NCI-H1092 treated with DMSO at 0.1 percent for 48 hours (cell line): ENCODE measurements at places on chromosomes 12 and 14.

DNA sequence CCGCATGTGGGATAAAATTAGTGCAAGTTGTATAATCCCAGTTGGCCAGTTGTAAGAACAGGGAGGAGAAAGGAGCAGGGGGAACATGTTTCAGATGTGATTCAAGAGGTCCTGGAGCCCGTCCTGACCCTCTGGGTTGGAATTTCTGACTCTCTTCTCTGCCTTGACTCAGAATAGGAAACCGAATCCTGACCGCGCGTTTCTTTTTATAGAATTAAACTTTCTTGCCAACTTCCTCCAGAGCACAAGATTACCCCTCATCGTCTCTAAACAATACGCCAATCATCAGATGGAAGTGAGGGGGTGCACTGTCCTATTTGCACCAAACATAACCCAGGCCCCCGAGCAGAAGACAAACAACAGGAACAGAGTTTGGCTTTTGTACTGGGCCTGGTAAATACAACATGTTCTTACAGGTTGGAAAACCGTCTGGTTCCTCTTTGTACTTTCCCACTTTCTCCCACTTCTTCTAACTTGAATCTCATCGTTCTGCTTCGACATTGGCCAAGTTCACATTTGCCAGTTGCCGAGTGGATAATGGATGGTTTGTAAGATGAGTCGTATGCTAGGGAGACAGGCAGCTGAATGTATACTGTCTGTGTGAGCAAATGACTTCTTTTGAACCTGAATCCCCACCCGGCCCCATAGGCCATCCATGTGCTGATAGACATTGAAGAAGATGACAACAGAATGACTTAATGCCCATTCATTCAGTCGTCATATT lies 42.6 kb upstream of the MED13L start:
- DNase-seq, result no peak

- DNase-seq, result no peak
These were observed 26.8 kb downstream of the CORO1C start for GRCh38 chr12:108704527-108704926.

DNA sequence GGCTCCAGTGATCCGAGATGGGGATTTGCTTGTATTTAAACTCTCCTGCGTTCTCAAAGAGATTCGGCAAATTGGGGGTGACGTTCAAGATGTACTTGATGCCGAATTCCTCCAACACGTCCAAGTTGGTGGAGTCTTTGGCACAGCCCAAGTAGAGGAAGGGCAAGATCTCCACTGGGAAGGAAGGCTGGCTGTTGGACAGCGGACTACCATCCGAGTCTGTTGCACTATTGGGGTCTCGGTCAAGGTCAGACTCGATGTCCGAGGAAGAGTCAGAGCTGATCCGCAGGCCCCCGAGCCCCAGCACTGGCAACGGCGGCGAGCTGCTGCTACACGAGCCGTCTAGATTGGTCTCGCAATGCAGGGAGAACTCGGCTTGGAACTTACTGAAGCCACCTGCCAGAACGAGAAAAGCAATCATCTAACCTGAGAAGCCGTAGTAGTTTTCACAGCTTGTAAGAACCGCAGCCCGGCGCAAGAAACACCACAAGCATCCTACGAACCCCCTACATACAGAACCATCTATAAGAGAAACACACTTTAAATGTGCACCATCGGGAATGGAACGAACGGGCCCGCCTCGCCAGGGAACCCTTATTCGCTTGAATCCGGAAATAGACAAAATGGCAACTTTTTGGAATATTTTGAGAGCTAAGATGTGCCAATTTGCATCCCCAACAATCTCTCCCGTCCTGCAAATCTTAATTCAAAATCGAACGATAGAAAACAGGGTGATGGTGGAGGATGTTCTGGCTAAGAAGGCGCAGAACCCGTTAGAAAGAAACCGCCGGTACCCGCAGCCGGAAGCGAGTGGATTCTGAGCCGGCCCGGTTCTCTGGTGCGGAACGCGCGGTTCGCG lies 1.4 kb downstream of the DUSP6 start:
- DNase-seq, result no peak

DNA sequence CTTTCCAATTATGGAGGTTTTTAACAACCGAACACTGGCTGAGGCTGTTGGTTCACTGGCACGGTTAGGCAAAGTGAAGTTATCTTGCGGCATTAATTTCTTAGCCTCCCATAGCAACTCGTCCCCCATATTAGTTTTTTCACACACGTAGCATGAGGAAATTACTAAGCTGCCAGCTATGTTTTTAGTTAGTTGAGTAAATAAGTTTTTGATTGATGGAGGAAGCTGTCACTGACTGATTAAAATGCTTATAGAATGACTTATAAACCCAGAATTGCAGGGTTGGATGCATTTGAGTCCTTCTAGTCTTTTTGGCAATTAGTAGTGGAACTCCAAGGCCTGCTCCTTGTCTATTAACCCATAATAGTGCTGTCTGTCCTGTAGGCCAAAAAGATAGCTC lies 97.1 kb downstream of the ALG10 start:
- no peak for DNase-seq

DNA sequence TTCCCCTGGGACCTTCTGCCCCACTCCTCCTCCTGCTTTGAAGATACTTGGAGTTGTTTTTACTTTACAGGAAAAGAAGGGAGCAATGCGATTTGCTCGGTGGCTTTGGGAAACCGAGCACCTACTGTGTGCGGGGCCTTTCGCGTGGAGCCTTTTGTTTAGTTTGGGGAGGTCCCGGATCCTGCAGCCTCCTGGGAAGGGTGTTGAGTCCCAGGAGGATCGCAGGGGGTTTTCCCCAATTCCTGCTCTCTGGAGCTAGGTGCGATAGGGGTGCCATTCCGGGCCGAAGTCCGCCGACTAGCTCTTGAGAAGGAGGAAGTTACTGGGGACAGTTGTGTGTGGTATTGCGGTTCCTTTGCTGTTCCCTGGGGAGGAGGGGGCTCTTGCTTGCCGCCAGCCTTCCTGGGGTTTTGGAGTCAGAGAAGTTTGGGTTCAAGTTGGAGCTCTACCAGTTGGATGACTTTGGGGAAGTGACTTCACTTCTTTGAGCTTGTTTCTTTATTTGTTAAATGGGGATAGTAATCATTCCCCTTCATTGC lies 1.1 kb downstream of the BRI3BP start:
- no peak for DNase-seq

GRCh38 chr12:107275530-107275929 lies 182.2 kb upstream of the CRY1 start:
- DNase-seq, result no peak

- no peak for DNase-seq
These were observed 110.9 kb downstream of the TSPAN9 start for GRCh38 chr12:3187846-3188770.

DNA sequence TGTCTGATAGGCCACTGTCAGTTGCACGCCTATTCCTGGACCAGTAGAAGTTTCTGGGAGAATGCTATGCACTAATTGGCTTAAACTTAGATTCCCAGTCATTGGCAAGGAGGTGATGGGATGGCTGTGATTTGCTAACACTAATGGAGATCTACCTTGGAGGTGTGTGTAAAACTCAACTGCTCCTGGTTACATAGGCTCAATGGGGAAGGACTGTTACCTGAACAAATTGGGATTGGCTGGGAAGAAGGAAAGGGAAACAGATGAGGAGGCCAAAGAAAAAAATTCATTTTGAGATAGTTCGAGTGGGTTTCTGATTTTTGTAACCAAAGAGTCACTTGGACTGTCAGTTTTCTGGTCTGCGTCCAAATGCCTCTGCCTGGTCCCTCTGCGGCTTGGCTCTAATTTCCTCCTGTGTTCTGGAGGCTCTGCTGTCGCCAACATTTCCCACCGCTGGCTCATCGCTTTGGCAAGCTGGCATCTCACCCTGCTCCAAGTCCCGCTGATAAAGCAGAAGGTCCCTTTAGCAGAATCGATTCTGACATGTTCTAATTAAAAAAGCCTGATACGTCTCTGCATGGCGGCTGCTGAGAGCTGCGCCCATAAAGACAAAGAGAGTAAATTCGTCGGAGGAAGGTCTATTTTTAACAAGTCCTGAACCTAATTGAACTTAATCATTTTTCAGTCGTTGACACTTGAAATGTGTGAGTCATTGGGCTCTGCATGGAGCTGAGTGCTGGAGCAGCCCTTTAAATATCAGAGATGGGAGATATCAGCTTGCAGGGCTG lies 2.0 kb upstream of the CCDC63 start:
- DNase-seq, result no peak

GRCh38 chr12:17304503-17305347 lies 698.8 kb upstream of the LMO3 start:
- no peak for DNase-seq

- no peak for DNase-seq
These were observed 57.2 kb downstream of the LRRC74A start for GRCh38 chr14:76883447-76883846.

DNA sequence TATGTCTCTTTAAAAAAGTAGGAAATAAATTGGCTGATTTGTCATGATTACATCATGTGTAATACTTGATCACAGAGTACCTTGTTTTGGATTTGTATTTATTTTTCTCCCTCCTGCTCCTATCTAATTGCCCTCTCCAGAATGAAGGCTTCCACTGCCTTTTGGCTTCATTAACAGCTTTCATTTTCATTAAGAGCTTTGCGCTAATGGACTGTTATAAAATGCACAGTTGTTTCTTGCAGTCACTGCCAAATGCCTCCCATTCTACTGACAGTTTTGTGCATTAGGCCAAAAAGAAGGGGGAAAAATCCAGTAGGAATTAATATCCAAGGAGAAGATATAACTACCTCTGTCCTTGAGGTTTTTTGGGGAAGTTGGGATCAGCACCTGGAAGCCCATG lies 159.2 kb downstream of the NRXN3 start:
- DNase-seq, result peak; percentile 25
